Suppressor macrophage treated with lipopolysaccharide for 4 hours (primary cell): ENCODE measurements at places on chromosomes 16 and 17.

DNA sequence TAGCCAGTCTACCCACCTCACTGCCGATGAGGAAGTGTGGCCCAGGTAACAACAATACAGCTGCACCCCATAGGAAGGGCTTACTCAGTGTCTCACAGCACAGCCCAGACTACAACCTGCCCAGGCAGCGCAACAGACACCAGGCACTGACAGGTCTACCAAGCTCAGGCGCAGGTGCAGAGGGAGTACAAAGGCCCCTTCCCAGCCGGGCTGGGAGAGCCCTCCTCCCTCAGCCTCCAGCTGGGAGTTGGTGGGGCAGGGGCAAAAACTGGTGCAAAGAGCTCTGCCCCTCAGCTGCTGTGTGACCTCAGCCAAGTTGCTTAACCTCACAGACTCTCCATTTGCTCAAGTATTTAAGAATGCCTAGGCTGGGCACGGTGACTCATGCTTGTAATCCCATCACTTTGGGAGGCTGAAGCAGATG is 112.6 kb upstream of the LHX1 start:
- no peak for DNase-seq

DNA sequence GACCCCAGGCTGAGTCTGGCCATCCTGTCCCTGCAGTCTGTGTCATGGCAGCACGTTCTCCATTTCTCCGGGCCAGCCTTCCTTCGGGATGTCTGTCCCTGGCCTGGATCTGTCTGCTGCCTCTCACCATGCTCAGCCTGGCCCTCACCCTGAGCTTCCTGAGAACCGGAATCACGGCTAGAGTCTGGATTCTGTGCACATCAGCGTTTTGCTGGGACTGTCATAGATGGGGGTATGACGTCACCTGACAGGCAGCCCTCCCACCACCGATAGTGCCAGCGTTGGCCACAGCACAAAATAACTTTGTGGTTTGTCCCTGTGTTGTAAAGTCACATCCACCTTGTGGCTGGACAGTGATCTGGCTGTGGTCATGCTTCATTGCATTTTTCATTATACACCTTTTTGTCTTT is 59.2 kb downstream of the B9D1 start:
- no peak for DNase-seq

GRCh38 chr16:83908798-83909197 is 9.9 kb downstream of the MLYCD start:
- DNase-seq = no peak

- DNase-seq = no peak
Measured at GRCh38 chr17:81489012-81489997, 23.3 kb downstream of the ACTG1 start.

DNA sequence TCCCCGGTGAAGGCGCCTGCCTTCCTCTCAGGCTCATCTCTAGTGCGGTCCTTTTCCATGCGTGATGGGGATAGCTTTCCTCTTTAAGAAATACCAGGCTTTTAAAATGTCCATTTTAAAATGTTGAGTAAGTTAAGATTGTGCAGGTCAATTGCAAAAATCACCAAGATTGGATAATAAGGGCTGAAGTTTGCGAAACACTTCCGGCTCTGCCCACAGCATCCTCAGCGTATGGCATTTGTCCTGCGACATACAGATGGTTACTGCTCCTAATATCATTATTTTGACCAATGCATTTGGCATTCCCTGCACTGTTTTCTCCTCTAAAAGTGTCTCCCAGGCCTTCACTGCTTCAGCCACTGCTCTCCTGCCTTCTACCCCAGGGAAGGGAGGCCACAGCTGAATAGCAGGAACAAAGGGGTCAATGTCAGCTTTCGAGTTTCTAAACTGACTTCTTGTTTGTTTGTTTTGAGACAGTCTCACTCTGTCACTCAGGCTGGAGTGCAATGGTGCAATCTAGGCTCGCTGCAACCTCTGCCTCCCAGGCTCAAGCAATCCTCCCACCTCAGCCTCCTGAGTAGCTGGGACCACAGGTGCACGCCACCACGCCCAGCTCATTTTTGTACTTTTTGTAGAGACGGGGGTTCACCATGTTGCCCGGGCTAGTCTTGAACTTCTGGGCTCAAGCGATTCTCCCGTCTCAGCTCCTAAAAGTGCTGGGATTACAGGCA is 91.9 kb downstream of the CRISPLD2 start:
- peak; percentile 88 for DNase-seq

GRCh38 chr16:89112377-89113151 is 18.9 kb downstream of the ACSF3 start:
- DNase-seq = no peak

DNA sequence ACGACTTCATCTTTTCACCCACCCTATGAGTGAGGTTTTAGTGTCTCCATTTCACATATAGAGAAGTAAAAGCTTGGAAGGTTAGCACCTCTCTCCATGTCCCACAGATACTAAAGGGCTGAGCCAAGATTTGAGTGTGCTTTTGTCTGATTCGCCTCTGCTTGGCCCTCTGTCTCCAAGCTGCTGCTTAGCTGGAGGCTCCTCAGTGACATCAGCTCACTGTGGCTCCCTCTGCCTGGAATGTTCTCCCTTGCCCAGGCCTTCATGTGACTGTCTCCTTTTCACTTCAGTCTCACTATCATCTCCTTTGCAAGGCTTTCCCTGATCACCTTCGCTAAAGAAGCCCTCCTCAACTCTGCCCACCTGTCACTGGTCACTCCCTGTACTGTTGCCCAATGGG is 84.5 kb upstream of the HSBP1 start:
- no peak for DNase-seq

GRCh38 chr16:52548261-52549010 is 1.5 kb upstream of the TOX3 start:
- DNase-seq = no peak

- DNase-seq = no peak
Measured at GRCh38 chr16:11360641-11361373, 15.5 kb downstream of the RMI2 start.

GRCh38 chr17:46822388-46822921 is 4.0 kb upstream of the WNT3 start:
- peak; percentile 29 for DNase-seq

DNA sequence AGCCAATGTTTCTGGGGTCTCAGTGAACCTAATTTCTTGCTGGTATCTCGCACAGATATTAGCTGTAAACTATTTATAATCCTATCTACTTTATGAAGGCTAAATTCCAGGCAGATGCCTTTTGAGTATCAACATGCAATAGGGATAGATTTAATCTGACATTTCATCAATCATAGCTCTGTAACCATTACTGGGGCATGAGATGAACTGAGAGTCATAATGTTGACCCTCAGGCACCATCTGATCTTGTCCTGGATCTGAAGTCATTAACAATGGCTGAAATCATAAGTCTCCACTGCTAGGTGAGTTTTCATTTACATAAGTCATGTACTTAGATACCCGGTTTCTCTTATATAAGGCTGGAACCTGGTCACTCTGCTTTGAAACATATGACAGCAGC is 3.6 kb downstream of the PMFBP1 start:
- no peak for DNase-seq

DNA sequence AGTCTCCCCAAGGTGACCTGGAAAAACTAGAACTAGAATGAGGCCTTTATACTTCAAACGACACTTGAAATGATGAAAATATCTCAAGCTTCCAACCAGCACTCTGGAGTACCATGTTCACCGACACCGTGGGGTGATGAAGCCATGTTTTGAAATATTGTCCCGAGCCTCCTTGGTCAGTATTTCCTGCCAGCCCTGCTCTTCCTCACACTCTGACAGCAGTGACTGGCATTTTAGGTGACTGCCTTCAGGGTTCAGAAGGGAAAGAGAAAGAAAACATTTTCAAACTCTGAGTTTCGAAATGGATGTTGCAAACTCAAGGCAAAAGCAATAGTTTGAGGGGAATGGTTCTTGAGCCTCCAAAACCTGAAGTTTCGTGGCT is 39.3 kb upstream of the IRX6 start:
- DNase-seq = peak; percentile 2

- DNase-seq = no peak
Measured at GRCh38 chr16:82651921-82652601, 25.3 kb downstream of the CDH13 start.

GRCh38 chr17:12918142-12918541 is 99.7 kb downstream of the ELAC2 start:
- DNase-seq = no peak

DNA sequence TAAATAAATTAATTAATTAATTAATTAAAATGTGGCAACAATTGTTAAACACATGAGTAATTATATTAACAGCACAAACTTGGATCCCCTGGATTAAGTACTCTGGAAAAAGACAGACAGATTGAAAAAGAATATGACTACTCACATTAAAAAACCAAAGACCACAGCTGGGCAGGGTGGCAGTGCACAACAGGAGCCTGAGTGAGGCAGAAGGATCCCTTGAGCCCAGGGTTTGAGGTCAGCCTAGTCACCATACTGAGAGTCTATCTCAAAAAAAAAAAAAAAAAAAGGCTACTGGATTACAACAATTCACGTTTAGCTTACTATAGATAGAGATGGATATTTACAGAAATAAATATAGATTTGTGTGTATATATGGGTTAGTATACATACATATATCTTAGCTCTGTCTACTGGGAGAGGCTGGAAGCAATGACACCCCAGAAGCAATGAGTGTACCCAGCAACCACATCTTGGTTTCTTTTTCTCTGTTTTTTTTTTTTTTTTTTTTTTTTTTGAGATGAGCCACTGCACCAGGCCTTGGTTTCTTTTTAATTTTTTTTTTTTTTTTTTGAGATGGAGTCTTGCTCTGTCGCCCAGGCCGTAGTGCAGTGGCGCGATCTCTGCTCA is 10.6 kb upstream of the SUZ12 start:
- DNase-seq = no peak

GRCh38 chr17:55433629-55434422 is 12.2 kb upstream of the MMD start:
- DNase-seq = peak; percentile 69

GRCh38 chr17:76266244-76266938 is 1.2 kb downstream of the UBALD2 start:
- DNase-seq = peak; percentile 45

DNA sequence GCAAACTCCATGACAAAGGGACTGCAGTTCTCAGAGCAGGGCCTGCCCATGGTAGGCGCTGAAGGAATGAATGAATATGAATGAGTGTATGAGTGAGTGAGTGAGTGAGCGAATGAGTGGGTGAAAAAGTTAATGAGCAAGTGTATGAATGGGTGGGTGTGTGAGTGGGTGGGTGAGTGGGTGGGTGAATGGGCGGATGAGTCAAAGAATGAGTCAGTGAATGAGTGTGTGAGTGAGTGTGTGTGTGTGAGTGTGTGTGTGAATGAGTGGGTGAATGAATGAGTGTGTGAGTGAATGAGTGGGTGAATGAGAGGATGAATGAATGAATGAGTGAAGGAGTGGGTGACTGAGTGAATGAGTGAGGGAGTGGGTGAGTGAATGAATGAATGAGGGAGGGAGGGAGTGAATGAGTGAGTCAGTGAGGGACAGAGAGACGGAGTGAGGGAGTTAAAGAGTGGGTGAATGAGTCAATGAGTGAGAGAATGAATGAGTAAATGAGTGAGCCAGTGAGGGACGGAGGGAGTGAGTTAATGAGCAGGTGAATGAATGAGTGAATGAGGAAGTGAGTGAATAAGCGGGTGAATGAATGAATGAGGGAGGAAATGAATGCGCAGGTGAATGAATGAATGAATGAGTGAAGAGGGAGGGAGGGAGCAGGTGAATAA is 11.1 kb upstream of the CHMP6 start:
- DNase-seq = no peak

GRCh38 chr16:68539711-68540239 is 684 bp downstream of the ZFP90 start:
- DNase-seq = no peak

DNA sequence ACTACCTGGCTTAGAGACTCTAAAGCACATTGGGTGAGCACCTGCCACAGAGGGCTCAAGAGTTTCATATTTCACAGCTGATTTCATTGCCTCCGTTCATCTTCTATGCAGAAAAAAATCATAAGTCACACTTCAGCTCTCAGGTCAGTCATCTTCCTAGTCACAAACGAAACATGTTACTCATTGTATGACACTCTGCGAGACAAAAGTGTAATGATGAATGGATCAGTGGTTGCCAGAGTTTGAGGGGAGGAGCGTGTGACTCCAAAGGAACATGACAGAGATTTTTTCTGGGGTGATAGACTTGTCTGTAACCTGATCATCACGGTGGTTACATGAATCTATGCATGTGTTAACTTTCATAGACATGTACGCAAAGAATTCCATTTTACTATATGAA is 195.2 kb upstream of the CNTNAP4 start:
- DNase-seq = no peak

DNA sequence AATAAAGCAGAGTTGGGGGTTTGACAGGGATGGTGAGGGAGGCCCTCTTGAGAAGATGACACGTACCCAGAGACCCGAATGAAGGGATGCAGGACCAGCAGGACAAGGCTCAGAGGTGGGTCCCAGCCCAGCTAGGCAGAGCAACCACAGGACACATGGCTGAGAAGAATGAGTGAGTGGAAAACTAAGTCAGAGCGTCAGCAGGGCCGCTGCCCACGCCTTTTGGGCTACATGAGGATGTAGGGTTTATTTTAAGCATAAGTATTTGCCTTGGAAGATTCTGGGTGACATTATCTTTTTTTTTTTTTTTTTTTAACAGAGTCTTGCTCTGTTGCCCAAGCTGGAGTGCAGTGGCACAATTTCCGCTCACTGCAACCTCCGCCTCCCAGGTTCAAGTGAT is 176.0 kb downstream of the TMEM132E start:
- no peak for DNase-seq

GRCh38 chr16:79537584-79537983 is 63.0 kb downstream of the MAF start:
- no peak for DNase-seq

- DNase-seq = no peak
Measured at GRCh38 chr17:50371526-50371925, 1.5 kb downstream of the MRPL27 start.

DNA sequence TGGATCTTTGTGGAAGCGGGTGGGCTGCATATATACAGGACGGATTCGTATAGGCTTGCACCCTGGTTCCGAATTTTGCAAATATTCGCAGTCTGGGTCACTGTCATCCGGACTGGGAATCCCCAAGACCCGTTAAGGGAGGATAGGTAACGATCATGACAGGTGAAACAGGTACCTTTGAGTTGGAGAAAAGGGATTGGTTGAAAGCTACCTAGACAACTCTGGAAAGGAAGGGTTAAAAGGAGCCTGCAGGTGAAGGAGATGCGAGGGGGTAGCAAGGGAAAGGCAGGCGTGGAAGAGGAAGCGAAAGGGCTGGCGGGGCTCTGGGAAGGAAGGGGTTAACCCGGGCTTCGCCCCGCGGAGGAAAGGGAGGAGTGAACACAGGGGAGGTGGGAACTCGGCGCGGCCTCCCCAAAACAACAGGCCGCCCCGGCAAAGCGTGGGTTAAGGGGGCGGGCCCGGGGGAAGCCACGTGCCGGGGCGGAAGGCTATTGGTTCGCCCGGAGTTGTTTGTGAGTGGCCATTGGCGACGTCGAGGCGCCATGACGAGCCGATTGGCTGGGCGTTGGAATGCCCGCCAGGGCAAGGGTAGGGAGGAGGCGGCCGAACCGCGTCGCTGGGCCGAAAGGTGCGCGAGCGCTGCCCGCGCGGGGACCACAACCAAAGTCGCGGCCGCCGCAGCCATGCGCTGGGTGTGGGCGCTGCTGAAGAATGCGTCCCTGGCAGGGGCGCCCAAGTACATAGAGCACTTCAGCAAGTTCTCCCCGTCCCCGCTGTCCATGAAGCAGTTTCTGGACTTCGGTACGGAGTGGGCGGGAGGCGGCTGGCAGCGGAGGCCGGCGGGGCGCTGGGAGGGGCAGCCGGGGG is at the start of gene PDK2:
PDK2 (plus strand) TSS at position 599 of the 867 bp plus-strand sequence; CDS start at position 684, 85 bp downstream.
- DNase-seq = peak; percentile 95
